Naive thymus-derived CD8-positive, alpha-beta T cell (primary cell): ENCODE measurements at places on chromosomes 12 and 14. TPM values are rescaled to one million over a fixed set of nuclear protein-coding genes. Genes with fewer than 3 reads are reported as not detected.

SELPLG gene
- total RNA-seq: 157 TPM

AKT1 gene
- total RNA-seq: 88.9 TPM

DNA sequence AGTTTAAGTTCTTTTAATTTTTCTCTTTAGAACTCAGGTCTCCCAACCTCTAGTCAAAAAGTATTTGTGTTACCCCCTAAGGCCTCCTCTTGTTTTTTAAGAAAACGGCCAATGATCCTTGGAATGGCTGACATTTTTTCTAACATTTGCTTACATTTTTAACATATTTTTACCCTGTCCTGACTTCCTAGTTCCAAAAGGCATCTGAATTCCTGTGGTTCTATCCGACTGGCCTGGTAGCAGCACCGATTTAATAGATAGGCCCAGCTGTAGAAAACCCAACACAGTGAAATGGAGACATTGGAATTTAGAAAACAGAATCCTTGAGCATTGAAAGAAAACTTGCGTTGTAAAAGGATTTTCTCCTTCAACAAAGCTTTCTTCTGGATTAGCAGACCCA, 134.7 kb upstream of the GSC start:
- H3K27ac ChIP-seq: no peak overlapping the region
- DNase-seq: no peak
- no peak overlapping the region for H3K4me3 ChIP-seq
- no peaks in the 10 kb centered on the region for H3K27me3 ChIP-seq
- H3K4me1 ChIP-seq: no peaks in the 10 kb centered on the region

DNA sequence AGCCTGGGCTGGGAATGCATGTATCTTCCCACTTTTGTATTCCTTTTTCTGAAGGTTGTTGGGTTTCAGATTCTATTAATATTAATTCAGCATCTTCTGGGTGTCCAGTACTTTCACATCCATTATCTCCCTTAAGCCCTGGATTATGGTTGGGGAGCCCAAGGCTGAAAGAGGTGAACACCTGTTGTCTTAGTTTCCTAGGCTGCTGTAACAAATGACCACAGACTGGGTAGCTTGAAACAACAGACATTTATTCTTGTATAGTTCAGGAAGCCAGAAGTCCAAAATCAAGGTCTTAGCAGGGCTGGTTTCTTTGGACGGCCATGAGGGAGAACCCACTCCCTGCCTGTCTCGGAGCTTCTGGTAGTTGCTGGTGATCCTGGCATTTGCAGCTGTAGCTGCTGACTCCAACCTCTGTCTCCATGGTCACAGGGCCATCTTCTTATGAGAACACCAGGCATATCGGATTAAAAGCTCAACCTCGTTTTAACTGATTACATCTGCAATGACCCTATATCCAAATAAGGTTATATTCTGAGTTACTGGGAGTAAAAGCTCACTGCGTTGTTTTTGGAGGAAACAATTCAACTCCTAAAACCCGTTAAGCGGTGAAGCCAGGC, 68.2 kb upstream of the CLMN start:
- no peak overlapping the region for H3K27ac ChIP-seq
- no peak for DNase-seq
- no peak overlapping the region for H3K4me3 ChIP-seq
- no peaks in the 10 kb centered on the region for H3K36me3 ChIP-seq

GRCh38 chr14:29039171-29039570, 272.6 kb downstream of the FOXG1 start:
- H3K27ac ChIP-seq: no peak overlapping the region
- no peak overlapping the region for H3K4me3 ChIP-seq
- no peak for DNase-seq
- no peaks in the 10 kb centered on the region for H3K36me3 ChIP-seq

DNA sequence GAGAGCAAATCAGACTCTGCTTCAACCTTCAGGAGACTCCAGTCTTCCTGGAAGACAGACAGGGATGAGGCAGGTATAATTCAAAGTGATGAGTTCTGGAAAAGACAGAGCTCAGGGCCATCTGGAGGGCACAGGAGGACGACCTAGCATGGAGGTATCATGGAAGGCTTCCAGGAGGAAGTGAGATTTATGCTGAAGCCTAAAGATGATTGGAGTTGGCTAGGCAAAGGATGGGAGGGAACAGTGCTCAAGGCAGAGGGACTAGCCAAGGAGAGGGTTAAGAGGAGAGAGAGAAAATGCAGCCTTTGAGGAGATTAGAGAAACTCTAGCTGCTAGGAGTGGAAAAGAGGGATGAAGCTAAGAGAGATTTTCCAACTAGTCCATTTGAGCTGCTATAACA, 438.5 kb downstream of the MED13L start:
- no peak overlapping the region for H3K27ac ChIP-seq
- H3K36me3 ChIP-seq: no peaks in the 10 kb centered on the region
- no peak for DNase-seq
- peaks cover 6% of the 10 kb centered on the region for H3K27me3 ChIP-seq
- H3K4me3 ChIP-seq: no peak overlapping the region

- no peak for DNase-seq
- H3K4me1 ChIP-seq: peaks cover 17% of the 10 kb centered on the region
- peaks cover 4% of the 10 kb centered on the region for H3K36me3 ChIP-seq
- no peak overlapping the region for H3K4me3 ChIP-seq
- H3K27me3 ChIP-seq: no peaks in the 10 kb centered on the region
These were observed 68.2 kb upstream of the MDM1 start for GRCh38 chr12:68400226-68400829.

DNA sequence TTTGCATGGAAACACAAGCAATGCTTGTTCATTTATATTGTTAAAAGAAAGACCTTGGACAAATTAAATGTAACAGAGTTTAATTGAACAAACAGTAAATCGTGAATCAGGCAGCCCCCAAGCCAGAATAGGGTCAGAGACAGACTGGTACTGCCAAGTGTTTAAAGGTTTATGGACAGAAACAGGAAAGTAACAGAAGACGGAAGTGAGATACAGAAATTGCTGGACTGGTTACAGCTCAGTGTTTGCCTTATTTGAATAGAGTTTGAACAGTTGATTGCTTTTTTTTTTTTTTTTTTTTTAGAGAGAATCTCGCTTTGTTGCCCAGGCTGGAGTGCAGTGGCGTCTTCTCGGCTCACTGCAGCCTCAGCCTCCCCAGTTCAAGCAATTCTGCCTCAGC, 50.3 kb downstream of the DAO start:
- no peak overlapping the region for H3K27ac ChIP-seq
- no peak overlapping the region for H3K4me3 ChIP-seq
- H3K27me3 ChIP-seq: no peaks in the 10 kb centered on the region
